ENCODE measurements at places on chromosomes 5 and 9.

- DNase-seq, result no peak
Observed at GRCh38 chr5:120473332-120473731, 9.2 kb downstream of the PRR16 start.

DNA sequence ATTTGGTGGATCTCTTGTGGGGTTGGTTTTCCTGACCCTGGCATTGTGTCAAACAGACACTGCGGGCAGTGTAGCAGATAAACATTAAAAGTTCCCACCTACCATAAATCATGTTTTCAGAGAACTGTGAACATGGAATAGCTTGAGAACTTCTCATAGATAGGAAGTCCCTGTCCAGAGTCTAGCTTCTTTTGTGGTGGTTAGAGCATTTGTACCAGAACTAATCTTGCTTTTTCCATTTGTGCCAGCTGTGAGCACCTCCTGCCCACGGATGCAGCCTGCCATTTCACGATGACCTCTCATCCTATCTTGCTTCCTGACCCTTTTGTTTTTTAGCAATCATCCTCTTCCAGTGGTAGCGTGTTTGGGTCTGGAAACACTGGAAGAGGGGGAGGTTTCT lies 61.4 kb downstream of the FAM78A start:
- no peak for DNase-seq

DNA sequence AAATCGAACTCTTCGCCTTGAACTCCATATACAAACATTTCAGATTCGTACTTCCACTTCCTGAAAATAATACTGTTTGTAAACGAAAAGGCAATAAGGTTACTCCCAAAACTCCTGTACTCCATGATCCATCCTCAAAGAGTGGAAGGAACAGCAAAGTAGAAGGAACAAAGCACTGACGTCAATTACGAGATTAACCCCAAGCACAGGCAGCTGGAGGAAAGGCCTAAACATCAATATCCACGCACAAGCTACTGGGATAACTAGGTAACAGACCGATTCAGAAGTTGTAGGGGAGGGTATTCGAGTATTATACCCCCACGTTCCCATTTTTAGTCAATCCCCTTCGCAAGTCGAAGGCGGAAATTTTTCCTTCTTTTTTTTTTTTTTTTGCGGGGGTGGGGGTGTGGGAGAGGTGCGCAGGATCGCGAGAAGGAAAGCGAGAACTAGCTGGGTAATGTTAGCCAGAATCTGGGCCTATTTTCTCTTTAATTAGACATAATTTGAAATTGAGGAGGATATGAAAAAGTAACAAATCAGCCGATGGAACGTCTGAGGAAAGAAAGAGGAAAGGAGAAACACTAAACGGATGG lies 909 bp downstream of the AFF4 start:
- peak; percentile 78 for DNase-seq

- no peak for DNase-seq
Observed at GRCh38 chr5:124795829-124796228, 49.4 kb upstream of the ZNF608 start.

- no peak for DNase-seq
Observed at GRCh38 chr5:76735762-76736545, 20.0 kb downstream of the F2R start.

- no peak for DNase-seq
Observed at GRCh38 chr9:14987858-14988257, 77.6 kb upstream of the FREM1 start.

- DNase-seq, result no peak
Observed at GRCh38 chr5:65061250-65061973, 292.7 kb downstream of the CWC27 start.

DNA sequence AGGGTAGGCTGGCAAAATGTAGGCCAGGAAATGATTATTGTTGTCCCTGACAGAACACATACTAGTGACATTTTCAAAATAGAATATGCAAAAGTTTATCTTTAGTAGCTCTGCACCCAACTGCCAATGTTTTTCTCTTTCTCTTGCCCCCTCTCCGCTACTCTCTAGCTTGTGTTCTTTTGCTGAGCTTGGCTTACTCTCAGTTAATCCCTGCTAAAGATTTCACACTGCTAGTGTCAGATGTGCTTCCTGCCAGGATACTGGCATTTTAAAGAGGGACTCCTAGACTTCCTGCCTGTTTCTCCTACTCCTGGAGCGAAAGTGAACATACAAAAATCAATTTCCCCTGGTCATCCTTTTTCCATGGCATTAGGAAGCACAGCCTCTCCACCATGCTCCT lies 260.5 kb downstream of the ARRDC3 start:
- no peak for DNase-seq

DNA sequence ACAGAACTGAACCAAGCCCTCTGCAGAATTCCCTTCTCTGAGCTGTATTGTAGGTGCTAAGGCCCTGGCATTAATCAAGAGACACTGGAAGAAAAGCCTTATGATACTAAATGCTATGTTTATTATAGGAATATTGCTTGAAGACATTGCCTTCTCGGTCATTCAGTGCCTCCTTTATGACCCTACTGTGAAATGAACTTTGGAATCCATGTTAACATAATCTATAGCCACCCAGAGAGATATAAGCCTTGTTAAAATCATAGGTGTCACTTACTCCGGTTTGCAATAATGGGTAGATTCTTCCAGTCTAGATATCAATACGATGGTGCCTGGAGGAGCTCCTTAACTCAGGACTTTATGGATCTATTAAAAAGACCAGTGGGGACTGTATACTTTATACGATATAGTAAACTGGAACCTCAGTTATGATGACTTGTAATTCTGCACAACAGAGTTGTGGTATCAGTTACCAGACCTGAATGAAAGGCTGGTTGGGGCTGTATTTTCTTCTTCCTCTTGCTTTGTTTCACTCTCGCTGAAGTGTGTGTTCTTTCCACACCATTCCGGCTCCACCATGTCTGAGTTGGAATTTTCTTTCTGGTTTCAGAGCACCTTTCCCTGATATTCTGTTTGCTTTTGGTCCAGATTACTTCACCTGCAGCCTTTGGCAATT lies 154.5 kb downstream of the DROSHA start:
- no peak for DNase-seq

- no peak for DNase-seq
Observed at GRCh38 chr5:67813877-67814539, 401.5 kb upstream of the PIK3R1 start.

DNA sequence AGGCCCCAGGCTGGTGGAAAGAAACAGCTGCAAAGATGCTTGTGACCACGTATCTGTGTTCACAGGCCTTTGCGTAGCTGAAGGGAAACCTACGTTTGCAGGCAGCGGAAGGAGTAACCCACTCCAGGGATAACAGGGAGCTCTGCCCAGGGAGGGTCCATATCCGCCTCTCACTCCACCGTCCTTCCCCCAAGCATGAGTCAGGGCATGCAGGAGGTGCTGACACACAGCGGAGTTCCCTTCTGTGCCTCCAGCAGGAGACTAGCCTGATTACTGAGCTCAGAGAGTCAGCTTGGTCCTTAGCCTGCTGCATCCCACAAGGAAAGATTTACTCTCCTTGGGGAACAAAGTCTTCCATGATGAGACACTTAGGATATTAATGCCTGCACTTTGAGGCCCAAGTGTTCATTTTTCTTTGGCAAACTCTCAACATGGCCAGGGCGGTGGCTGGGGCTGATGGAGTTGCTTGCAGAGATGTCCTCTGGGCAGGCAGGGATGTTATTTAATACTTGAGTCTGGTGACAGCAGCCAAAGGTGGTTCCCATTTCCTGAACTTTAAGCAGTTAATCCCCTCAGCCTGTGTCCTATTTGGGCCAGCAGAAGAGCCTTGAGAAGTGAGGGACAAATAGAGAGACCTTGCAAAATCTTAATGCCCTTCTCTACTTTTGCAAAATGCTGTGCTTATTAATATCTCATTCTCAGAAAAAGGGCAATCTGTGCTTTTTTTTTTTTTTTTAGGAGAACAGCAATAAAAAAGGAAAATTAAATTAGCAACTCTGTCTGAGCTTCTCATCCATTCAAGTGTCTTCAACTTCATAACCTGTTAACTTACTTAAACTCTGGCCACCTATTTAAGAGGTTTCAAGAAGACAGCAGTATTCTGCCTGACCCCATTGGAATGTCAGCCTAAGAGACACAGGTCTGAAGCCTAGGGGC lies 222.1 kb downstream of the HSPA4 start:
- DNase-seq, result peak; percentile 37

DNA sequence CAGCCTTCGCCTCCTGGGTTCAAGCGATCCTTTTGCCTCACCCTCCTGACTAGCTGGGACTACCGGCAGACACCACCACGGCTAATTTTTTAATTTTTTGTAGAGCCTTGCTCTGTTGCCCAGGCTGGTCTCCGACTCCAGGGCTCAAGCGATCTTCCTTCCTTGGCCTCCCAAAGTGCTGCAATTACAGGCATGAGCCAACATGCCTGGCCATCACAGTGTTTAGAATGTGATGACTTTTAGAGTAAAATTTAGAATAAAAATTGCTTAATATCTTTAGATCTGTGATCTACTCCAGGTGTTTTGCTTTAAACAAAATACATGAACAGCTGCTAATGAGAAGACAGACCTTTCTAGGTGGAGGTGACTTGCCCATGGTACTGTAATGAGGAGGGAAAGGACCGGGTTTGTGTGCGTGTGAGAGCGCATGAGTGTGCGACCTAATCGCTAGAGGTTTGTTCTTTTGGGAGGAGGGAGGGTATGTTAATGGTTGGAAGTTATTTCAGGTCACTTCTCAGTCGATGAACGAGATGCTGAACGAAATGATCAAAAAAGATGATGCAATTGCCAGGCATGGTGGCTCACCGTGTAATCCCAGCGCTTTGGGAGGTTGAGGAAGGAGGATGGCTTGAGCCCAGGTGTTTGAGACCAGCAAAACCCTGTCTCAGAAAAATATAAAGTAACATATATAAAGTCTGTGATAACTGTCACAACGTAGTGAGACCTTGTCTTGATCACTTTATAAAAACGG lies 2.0 kb downstream of the CNOT6 start:
- no peak for DNase-seq

- DNase-seq, result peak; percentile 74
Observed at GRCh38 chr5:65482736-65483545, 1.2 kb upstream of the ADAMTS6 start.

- DNase-seq, result no peak
Observed at GRCh38 chr5:27963050-27963783, 924.8 kb upstream of the CDH9 start.

- no peak for DNase-seq
Observed at GRCh38 chr9:124882231-124882630, 20.3 kb downstream of the ARPC5L start.

DNA sequence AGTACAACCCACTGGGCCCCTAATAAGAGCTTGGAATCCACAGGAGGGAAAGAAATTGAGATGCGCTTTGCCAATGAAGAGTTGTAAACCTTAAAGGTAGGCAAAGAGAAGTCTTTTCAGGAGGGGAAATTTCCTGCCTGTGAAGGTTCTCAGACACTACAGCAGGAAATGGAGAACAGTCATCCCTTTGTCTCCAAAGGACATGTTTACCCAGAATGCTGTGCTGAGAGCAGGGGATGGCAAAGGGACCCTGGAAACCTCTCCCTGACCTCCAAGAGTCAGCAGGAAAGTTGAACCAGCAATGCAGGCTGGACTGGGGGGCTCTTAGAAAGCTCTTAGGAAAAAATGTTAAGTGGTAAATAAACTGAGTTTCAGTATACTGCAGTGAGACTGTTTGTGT lies 103.2 kb downstream of the AK8 start:
- no peak for DNase-seq

DNA sequence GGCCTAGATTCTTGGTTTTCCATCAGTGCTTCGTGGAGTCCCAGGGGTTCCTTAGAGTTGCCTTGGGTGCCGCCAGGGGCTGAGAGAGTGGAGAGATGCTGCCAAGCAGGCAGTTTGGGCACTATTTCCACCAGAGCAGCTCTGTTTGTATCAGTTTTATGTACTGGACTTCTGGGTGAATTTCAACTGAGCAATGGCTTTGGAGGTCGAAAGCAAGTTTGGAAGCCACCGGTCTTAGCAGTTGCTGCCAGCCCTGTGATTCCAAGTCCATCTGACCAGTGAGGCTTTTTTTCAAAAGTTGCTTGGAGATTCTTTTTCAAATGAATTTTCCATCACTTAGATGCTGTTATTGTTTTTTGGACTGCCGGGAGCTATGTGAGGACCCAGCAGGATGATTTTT lies 68.5 kb downstream of the ANGPTL2 start:
- no peak for DNase-seq

GRCh38 chr9:137648396-137648795 lies 29.6 kb downstream of the EHMT1 start:
- no peak for DNase-seq

DNA sequence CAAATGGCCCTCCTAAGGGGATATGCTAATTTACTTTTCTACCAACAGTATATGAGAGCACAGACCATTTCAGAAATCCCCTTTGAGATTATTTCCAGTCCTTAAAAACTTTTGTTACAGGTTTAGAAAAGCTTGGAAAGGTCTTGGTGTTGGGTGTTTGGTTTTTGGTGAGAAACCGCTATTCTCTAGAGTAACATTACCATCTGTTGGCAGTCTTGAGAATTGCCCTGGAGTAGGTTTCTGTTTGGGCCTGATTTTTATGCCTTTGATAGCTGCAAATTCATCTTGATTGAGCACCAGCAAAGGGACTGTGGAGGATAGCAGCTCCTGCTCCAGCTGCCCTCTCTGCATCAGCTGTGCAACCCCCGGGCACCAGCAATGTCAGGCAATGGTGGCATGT lies 8.0 kb downstream of the NUDT2 start:
- peak; percentile 7 for DNase-seq

- DNase-seq, result no peak
Observed at GRCh38 chr9:82122731-82123130, 134.2 kb downstream of the SPATA31D1 start.

DNA sequence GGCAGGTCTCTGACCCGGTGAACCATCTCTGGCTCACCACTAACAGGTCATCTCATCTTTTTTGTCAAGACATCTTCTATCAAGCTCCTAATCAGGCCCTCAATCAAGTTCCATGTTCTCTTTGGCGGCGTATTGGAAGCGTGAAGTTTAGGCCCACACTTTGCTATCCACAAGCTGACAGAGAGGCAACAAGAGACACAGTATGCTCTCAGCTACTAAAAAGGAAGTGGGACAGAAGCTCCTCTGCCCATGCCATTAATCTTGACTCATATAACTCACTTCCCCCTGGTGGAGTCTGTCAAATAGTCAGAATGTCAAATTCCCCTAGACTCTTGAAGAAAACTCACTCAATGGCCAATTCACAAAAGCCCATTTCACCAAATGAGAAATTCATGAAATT lies 77.6 kb upstream of the TMC1 start:
- DNase-seq, result no peak

DNA sequence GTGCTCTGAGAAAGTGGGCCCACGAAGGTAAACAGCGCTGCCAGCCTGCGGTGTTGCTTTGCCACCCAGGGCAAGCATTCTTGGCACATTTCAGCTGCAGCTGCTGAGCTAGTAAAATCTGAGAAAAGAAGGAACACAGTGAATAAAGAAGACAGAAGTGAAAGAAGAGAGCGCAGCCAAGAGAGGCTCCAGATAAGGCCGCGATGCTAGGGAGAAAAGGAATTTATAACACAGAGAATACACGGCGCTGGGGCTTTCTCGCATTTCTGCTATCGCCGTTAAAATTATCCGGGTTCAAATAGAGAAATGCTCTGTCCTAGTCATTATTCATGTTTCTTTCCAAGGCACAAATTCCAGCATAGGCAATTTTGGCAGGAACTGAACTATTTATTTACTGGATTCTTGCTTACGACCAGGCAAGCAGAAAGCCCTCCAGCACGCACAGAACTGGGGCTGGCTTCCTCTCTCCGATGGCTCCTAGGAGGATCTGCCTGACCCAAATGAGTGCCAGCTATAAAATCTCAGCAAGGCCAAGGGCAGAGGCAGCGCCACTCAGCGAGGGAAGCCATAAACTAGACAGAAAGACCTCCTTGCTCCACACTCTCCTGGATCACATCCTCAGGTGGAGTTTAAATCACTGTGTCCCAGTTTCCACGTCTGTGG lies 111.2 kb downstream of the ATPSCKMT start:
- no peak for DNase-seq
